Endothelial cell (in vitro differentiated cells): ENCODE measurements at places on chromosomes 1 and 21. TPM values are rescaled to one million over a fixed set of nuclear protein-coding genes. Genes with fewer than 3 reads are reported as not detected.

GRCh38 chr1:37372302-37372701 is 102.1 kb upstream of the ZC3H12A start:
- no peak overlapping the region for H3K27ac ChIP-seq
- peaks cover 1% of the 10 kb centered on the region for H3K27me3 ChIP-seq
- H3K4me3 ChIP-seq, result no peak overlapping the region
- no peaks in the 10 kb centered on the region for H3K36me3 ChIP-seq
- no peak for DNase-seq
- no peaks in the 10 kb centered on the region for H3K4me1 ChIP-seq

- no peak overlapping the region for H3K4me3 ChIP-seq
- H3K27ac ChIP-seq, result no peak overlapping the region
- peaks cover 3% of the 10 kb centered on the region for H3K4me1 ChIP-seq
- DNase-seq, result no peak
- no peaks in the 10 kb centered on the region for H3K27me3 ChIP-seq
Measured at GRCh38 chr1:211547710-211548109, 31.3 kb downstream of the SLC30A1 start.

Gene SYNC
- 0.49 TPM for total RNA-seq

DNA sequence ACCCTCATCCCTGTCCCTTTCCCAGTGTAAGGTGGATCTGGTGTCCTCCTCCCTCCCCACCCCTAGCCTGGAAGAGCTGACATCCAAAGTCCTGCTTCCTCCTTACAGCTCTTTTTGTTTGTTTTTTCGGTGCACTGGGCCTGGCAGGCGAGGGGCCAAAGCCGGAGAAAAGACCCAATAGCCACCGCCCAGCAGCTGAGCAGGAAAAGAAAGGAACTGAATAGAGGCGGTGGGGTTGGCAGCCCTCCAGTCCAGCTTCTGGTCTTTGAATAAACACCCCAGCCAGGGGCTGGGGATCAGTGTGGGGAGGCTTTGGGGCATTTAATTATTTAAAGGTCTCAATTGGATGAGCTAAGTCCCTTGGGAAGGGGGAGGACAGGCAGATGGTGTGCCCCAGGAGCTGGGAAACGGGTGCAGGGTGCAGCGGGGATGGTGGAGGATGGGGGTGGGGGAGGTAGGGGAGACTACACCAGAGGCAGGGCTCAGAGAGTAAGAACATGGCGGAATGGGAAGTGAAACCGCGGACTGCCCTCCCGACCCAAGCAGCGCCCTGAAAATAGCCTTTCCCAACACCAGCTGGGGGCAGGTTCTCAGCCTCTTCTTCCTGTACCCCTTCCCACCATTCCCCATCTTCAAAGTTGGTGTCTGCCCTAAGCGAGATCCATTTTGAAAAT is 20.2 kb downstream of the BTG2 start:
- H3K27me3 ChIP-seq, result peaks cover 7% of the 10 kb centered on the region
- DNase-seq, result no peak
- H3K4me1 ChIP-seq, result peaks cover 71% of the 10 kb centered on the region
- H3K27ac ChIP-seq, result peak overlapping the region; percentile 36
- H3K36me3 ChIP-seq, result peaks cover under 1% of the 10 kb centered on the region

DNA sequence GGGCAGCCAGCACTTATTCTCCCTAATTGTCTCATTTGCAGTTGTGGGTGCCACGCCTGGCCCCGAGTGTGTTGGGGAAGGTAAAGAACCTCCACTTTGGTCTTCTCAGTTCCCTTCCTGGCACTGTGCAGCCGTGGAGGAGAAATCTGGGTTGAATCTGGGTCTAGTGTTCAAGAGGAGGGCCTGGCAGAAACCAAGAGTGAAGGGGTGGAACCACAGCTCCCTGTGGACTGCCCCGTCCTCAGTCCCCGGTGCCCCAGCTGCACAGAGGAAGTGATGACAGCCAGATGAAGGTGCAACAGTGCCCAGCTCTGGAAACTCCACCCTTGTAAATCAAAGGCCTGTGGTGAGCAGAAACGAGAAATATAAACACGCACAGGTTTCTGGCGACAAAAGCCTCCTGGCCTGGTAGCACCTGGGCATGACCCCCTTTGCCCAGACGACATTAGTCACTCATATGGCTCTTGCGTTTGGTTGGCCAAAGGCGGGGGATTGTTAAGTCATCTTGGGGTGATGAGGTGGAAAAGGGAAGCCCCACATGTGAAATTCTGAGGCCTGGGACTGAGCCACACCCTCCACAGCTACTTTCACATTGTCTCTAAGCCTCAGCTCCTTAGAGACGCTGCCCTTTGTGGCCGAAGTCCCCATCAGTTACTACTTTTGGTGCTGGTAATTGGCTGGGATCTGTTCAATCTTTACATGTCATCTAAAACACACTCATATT is 4.2 kb upstream of the ECE1 start:
- DNase-seq, result no peak
- peaks cover 35% of the 10 kb centered on the region for H3K4me1 ChIP-seq
- no peak overlapping the region for H3K27ac ChIP-seq
- no peaks in the 10 kb centered on the region for H3K36me3 ChIP-seq
- H3K4me3 ChIP-seq, result no peak overlapping the region

GRCh38 chr1:211328084-211328694 is 1.6 kb downstream of the TRAF5 start:
- peak overlapping the region; percentile 92 for H3K4me3 ChIP-seq
- peaks cover 20% of the 10 kb centered on the region for H3K27me3 ChIP-seq
- peaks cover 11% of the 10 kb centered on the region for H3K36me3 ChIP-seq
- peak overlapping the region; percentile 3 for H3K27ac ChIP-seq
- no peak for DNase-seq
- H3K4me1 ChIP-seq, result peaks cover 23% of the 10 kb centered on the region

Gene RNU1-1
- 3,428 TPM for total RNA-seq

- H3K4me1 ChIP-seq, result peaks cover 2% of the 10 kb centered on the region
- H3K36me3 ChIP-seq, result no peaks in the 10 kb centered on the region
- DNase-seq, result no peak
- no peak overlapping the region for H3K4me3 ChIP-seq
- peaks cover 2% of the 10 kb centered on the region for H3K27me3 ChIP-seq
Measured at GRCh38 chr1:87224201-87224600, 104.5 kb upstream of the LMO4 start.

DNA sequence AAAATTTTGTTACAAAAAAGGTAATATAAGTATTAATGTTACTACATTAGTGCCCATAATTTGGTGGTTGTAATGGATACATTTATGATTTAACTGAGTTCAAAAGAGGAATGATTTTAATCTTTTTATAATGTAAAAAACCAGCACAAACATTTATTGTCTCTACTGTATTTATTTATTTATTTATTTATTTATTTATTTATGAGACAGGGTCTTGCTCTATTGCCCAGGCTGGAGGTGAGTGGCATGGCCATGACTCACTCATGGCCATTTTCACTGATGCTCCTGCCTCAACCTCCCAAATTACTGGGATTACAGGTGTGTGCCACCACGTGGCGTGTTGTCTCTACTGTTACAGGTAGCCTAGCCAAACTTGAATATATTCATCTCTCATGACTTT is 21.9 kb downstream of the SPEN start:
- H3K4me3 ChIP-seq, result no peak overlapping the region
- peaks cover 7% of the 10 kb centered on the region for H3K4me1 ChIP-seq

GRCh38 chr1:62126579-62127290 is 67.9 kb upstream of the L1TD1 start:
- H3K27me3 ChIP-seq, result no peaks in the 10 kb centered on the region
- H3K27ac ChIP-seq, result no peak overlapping the region
- H3K4me3 ChIP-seq, result no peak overlapping the region
- no peaks in the 10 kb centered on the region for H3K36me3 ChIP-seq
- DNase-seq, result no peak
- H3K4me1 ChIP-seq, result peaks cover 18% of the 10 kb centered on the region

DNA sequence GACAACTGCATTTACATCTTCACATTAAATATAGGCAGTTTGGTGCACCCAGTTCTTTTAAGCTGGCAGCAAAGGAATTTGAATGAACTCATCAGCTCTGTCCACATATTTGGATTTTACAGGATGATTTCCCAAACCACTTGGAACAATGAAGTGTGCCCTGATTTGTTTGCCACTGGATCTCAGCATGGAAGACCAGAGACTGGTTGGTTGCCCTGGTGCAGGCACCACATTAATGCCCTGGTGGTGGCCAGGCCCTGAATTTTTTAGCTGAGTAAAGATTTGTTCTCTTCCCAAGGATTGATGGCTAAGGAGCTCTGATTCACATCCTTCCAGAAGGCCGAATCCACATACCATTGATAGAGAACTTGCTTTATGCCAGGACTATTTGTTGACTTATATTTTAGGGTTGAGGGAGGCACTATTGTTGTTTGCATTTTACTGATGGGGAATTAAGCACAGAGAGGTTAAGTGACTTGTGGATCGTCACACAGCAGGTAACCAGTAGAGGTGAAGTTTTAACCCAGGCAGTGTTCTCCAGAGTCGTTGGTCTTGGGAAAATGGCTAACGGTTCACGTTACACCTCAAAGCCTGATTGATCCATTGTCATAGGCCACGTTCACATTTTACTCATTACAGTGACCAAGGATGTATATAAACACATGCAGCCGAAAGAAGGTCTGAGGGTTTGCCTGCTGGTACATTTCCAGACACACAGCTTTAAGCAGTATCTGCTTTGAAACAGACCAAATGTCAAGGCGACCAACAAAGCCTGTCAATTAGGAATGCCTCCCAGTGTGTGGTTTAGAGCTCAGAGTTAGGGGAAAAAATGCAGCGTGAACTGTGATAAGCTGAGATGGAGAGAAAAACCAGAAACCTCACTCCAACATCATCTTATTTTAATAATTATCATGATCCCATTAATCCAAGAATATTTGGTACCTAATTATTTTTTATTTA is 50.7 kb downstream of the KAZN start:
- no peak overlapping the region for H3K4me3 ChIP-seq
- H3K27ac ChIP-seq, result no peak overlapping the region
- peaks cover 2% of the 10 kb centered on the region for H3K27me3 ChIP-seq
- no peak for DNase-seq

GRCh38 chr1:151175041-151175741 is 590 bp downstream of the TMOD4 start:
- H3K36me3 ChIP-seq, result peaks cover 37% of the 10 kb centered on the region
- no peak overlapping the region for H3K27ac ChIP-seq
- H3K4me1 ChIP-seq, result no peaks in the 10 kb centered on the region
- peaks cover 5% of the 10 kb centered on the region for H3K27me3 ChIP-seq
- no peak for DNase-seq

- H3K27me3 ChIP-seq, result no peaks in the 10 kb centered on the region
- no peak overlapping the region for H3K27ac ChIP-seq
- DNase-seq, result peak; percentile 42
Measured at GRCh38 chr1:171226747-171227370, 21.4 kb upstream of the FMO1 start.

DNA sequence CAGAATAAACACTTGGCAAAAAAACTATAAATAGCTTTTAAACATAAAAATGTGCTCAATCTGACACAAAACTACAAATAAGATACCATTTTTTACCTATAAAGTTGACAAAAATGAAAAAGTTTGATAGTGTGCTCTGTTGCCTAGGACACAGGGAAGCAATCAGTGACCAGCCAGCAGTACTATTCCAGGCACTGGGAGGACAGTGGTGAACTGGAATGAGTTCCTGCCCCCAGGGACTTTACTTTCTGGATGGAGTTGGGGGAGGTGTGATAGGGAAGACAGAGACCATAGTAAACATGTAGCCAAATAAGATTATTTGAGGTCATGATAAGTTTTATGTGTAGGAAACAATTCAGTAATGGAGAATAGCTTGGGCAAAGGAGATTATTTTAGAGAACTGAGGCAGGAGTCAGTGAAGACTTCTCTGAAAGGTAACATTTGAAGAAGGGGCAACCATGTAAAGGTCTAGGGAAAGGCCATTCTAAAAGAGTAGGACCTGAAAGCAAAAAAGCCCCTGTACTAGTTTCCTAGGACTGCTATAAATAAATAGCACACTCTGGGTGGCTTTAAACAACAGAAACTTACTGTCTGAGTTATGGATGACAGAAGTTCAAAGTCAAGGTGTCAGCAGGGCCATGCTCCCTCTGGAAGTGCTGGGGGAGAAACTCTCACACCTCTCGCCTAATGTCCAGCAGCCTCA is 42.0 kb downstream of the EEIG2 start:
- DNase-seq, result no peak
- H3K36me3 ChIP-seq, result no peaks in the 10 kb centered on the region
- H3K4me3 ChIP-seq, result no peak overlapping the region
- H3K27me3 ChIP-seq, result no peaks in the 10 kb centered on the region
- no peak overlapping the region for H3K27ac ChIP-seq

- H3K4me1 ChIP-seq, result no peaks in the 10 kb centered on the region
- H3K27ac ChIP-seq, result peak overlapping the region; percentile 27
- H3K27me3 ChIP-seq, result peaks cover 3% of the 10 kb centered on the region
- no peak for DNase-seq
- H3K4me3 ChIP-seq, result no peak overlapping the region
Measured at GRCh38 chr1:1092894-1093609, 18.9 kb upstream of the RNF223 start.

Gene SLC25A34
- total RNA-seq, result 3.5 TPM

- H3K27me3 ChIP-seq, result peaks cover 32% of the 10 kb centered on the region
- H3K4me3 ChIP-seq, result peak overlapping the region; percentile 38
- peaks cover 9% of the 10 kb centered on the region for H3K4me1 ChIP-seq
- H3K27ac ChIP-seq, result no peak overlapping the region
Measured at GRCh38 chr1:156931211-156931952, 10.9 kb downstream of the LRRC71 start.

DNA sequence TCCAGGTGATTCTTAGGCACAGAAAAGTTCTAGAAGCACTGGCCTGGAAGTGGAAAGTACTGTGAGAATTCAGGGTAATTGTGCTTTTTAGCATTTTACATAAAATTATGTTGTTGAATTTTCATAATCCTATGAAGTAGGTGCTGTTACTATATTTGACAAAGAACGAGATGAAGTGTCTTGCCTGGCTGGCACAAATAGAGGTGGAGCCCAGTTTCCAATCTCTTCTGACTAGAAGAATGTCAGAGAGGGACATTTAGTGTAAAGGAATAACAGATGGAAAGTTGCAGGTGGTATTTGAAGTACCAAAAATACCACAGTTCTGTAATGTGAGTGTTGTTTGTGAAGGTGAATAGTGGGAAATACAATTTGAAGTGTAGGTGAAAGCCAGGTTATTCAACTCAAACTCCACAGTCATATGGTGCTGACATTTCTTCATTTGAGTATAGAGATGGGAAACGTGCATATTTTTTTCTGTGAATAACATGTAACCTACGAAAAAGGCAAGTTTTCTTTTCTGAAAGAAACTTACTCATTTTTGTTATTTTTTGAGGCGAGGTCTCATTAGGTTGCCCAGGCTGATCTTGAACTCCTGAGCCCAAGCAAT is 3.5 kb upstream of the TMCO2 start:
- peaks cover 5% of the 10 kb centered on the region for H3K36me3 ChIP-seq
- no peak for DNase-seq
- H3K4me1 ChIP-seq, result no peaks in the 10 kb centered on the region
- H3K27ac ChIP-seq, result peak overlapping the region; percentile 27

DNA sequence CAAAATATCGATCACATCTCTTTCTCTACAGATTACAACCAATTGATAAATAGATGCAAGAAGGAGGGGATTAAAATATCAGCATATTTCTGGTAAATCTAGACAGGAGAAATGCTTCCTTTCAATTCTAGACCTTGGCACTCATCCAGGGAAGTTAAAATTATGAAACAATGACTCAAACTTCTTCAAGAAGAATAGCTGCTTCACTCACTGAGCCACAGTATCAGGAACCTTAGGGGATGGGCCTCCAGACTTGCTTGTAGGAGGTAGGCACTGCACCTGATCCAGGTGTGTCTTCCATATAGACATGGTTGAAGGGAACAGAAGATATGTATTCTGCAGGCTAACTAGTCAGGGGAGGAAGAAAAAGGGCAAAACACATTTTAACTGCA is 9.8 kb downstream of the SLAMF7 start:
- H3K4me1 ChIP-seq, result no peaks in the 10 kb centered on the region
- DNase-seq, result no peak
- H3K4me3 ChIP-seq, result no peak overlapping the region
- no peak overlapping the region for H3K27ac ChIP-seq
- H3K27me3 ChIP-seq, result peaks cover 3% of the 10 kb centered on the region
- H3K36me3 ChIP-seq, result no peaks in the 10 kb centered on the region

GRCh38 chr1:175075572-175076568 is 8.2 kb downstream of the TNN start:
- no peak for DNase-seq
- H3K27ac ChIP-seq, result no peak overlapping the region
- peaks cover 22% of the 10 kb centered on the region for H3K4me1 ChIP-seq
- H3K27me3 ChIP-seq, result peaks cover 11% of the 10 kb centered on the region
